ENCODE measurements at places on chromosomes 3 and 15. TPM values are rescaled to one million over a fixed set of nuclear protein-coding genes. Genes with fewer than 3 reads are reported as not detected.

- DNase-seq = peak; percentile 51
- H3K27me3 ChIP-seq = no peaks in the 10 kb centered on the region
- 0 out of 2 replicates have a peak overlapping the region, but pooled peaks have one; percentile 35 for H3K27ac ChIP-seq
- H3K4me1 ChIP-seq = peaks cover 50% of the 10 kb centered on the region
- H3K36me3 ChIP-seq = no peaks in the 10 kb centered on the region
Measured at GRCh38 chr15:38878026-38878425, 313.4 kb upstream of the RASGRP1 start.

GRCh38 chr15:89378296-89379151 lies 43.9 kb upstream of the POLG start:
- peak; percentile 36 for DNase-seq
- H3K27me3 ChIP-seq = peaks cover 95% of the 10 kb centered on the region
- H3K4me1 ChIP-seq = no peaks in the 10 kb centered on the region
- H3K36me3 ChIP-seq = no peaks in the 10 kb centered on the region
- peak overlapping the region; percentile 33 for H3K4me3 ChIP-seq

- peak; percentile 80 for DNase-seq
- H3K36me3 ChIP-seq = no peaks in the 10 kb centered on the region
- H3K4me3 ChIP-seq = no peak overlapping the region
- H3K27me3 ChIP-seq = no peaks in the 10 kb centered on the region
Measured at GRCh38 chr3:124217542-124217941, 225.6 kb upstream of the ROPN1 start.

PLCB2 gene
- 0.76 TPM for total RNA-seq

LRRC49 gene
- 10.3 TPM for total RNA-seq
